Vagina (tissue), 2 donors: ENCODE measurements at places on chromosomes 2 and 18. TPM values are rescaled to one million over a fixed set of nuclear protein-coding genes. Genes with fewer than 3 reads are reported as not detected.

ANKRD23 gene
- 0.98 TPM for total RNA-seq

GRCh38 chr2:7725171-7725849 is 808.1 kb downstream of the RNF144A start:
- DNase-seq: no peak
- H3K27ac ChIP-seq: no peak overlapping the region
- no peaks in the 10 kb centered on the region for H3K36me3 ChIP-seq
- no peaks in the 10 kb centered on the region for H3K4me1 ChIP-seq
- no peaks in the 10 kb centered on the region for H3K27me3 ChIP-seq
- no peak overlapping the region for H3K4me3 ChIP-seq

DNA sequence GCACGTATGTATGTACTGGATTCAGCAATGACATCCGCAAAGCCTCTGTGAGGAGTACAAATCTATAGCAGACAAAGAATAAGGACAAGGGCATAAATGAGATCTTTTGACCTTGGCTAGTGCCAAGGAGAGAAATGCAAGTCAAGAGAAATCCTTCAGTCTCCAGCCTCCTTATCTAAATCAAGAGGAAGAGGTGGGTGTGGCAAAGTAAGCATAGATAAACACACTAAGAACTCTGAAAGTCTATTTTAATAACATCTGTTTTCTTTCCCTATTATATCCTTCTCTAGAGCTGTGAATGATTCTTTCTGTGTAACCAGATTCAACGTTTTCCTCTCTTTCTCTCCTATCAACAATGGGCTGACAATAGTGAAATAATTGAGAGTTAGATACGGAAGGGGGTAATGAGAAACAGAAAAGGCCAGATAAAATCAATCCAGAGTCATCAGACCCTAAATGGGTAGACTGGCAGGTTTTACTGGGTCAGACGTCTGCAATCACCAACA is 118.5 kb upstream of the ZFP36L2 start:
- H3K4me1 ChIP-seq: peaks cover 90% of the 10 kb centered on the region
- H3K4me3 ChIP-seq: no peak overlapping the region
- H3K36me3 ChIP-seq: no peaks in the 10 kb centered on the region
- no peaks in the 10 kb centered on the region for H3K27me3 ChIP-seq

GRCh38 chr2:172038604-172039003 is 38.9 kb downstream of the METAP1D start:
- H3K36me3 ChIP-seq: no peaks in the 10 kb centered on the region
- no peaks in the 10 kb centered on the region for H3K27me3 ChIP-seq
- H3K4me1 ChIP-seq: peaks cover 6% of the 10 kb centered on the region
- no peak for DNase-seq
- H3K27ac ChIP-seq: no peak overlapping the region
- H3K4me3 ChIP-seq: no peak overlapping the region

- no peaks in the 10 kb centered on the region for H3K27me3 ChIP-seq
- no peak for DNase-seq
- H3K27ac ChIP-seq: no peak overlapping the region
- H3K36me3 ChIP-seq: no peaks in the 10 kb centered on the region
- H3K4me3 ChIP-seq: no peak overlapping the region
Measured at GRCh38 chr2:31082002-31082401, 56.2 kb downstream of the GALNT14 start.

DNA sequence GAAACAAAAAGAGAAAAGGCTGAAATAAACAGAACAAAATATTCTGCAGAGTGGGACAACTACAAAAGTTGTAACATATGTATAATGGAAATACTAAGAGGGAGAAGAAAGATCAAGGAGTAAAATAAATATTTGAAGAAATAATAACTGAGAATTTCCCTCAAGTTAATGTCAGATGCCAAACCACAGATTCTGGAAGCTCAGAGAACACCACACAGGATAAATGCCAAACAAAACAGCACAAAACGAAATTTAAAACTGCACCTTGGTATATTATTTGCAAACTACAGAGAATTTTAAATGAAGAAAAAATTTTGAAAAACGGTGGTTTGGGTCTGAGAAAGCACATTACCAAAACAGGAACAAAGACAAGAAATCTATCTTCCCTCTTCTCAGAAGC is 1588.9 kb upstream of the TMEFF2 start:
- DNase-seq: no peak
- H3K27me3 ChIP-seq: no peaks in the 10 kb centered on the region
- no peaks in the 10 kb centered on the region for H3K36me3 ChIP-seq
- no peak overlapping the region for H3K27ac ChIP-seq
- no peaks in the 10 kb centered on the region for H3K4me1 ChIP-seq

- H3K27me3 ChIP-seq: no peaks in the 10 kb centered on the region
- H3K36me3 ChIP-seq: no peaks in the 10 kb centered on the region
- no peak overlapping the region for H3K27ac ChIP-seq
- DNase-seq: no peak
- H3K4me3 ChIP-seq: no peak overlapping the region
- H3K4me1 ChIP-seq: no peaks in the 10 kb centered on the region
Measured at GRCh38 chr2:194559523-194559922, 1097.5 kb upstream of the SLC39A10 start.

DNA sequence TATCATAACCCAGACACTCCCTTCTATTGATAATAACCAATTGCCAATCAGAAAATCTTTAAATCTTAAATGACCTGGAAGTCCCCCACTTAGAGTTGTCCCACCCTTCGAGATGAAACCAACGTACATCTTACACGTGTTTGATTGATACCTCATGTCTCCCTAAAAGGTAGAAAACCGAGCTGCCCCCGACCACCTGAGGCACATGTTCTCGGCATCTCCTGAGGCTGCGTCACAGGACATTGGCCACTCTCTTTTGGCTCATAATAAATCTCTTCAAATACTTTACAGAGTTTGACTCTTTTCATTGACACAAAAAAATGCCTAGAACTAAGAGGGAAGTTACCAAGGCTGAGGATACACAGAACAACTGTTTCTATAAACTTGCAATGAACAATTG is 190.0 kb downstream of the RTP5 start:
- H3K27me3 ChIP-seq: no peaks in the 10 kb centered on the region
- H3K4me3 ChIP-seq: no peak overlapping the region
- no peaks in the 10 kb centered on the region for H3K36me3 ChIP-seq
- H3K4me1 ChIP-seq: no peaks in the 10 kb centered on the region
- DNase-seq: no peak
